Brain (organoid and tissue), 16 donors: ENCODE measurements at places on chromosomes 2 and 18.

DNA sequence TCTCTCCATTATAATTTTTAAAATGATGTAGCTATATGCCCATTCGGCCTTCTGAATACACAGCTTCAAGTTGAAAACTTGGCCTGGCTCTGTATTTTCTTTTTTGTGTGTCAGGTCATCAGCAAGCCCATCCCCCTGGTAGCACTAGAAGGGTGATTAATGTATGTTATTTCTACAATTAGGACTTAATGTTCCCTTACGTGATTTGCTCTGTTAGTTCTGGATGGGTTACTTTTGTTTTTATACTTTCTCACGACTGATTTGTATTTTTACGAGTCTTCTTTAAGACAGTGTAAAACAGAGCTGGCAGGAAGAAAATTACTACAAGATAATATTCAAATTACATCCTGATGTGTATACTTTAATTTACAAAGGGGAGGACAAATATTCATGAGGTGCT is 88.4 kb upstream of the RGPD4 start:
- DNase-seq, result no peak

DNA sequence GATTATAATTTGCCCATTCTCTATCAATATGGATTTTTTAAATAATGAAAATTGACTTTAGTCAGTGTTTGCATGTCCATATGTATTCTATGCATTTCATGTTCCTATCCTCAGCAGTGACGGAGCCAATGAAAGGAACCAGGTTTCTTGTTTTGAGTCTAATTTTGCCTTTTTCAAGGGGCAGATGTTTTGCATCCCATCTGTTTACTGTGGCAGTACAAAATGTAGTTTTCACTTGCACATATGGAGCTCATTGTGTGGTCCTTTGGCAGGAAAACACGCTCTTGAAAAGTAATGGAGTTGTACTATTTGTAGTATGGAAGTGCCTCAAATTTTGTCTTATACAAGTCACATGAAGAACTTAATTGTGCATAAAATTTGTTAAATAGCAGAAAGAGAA is 127.8 kb downstream of the AGPS start:
- peak; percentile 22 for DNase-seq

GRCh38 chr2:189633392-189633811 is 27.9 kb upstream of the ASNSD1 start:
- DNase-seq, result no peak

DNA sequence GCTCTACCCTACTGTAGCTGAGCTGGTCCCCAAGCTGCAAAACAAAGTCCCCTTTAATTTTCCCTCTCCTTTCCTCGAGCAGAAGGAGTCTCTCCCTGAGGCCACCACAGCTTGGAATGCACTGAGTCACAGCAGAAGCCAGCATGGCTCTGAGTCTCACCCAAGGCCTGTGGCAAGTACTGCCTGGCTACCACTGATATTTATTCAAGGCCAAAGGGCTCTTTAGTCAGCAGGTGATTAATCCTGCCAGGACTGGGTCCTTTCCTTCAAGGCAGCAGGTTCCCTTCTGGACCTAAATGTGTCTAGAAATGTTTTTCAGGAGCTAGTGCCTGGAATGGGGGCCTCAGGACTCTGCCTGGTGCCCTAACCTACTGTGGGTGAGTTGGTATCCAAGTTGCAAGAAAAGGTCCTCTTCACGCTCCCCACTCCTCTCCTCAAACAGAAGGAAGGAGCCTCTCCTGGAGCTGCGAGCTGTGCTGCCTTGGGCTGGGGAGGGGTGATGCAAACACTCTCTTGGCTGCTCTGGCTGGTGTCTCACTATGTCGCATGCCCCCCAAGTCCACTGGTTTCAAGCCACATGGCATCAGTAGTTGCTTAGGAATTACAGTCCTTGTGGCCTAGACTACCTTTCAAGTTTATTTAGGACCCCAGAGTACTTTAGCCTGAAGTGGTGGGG is 53.4 kb downstream of the CD28 start:
- no peak for DNase-seq

DNA sequence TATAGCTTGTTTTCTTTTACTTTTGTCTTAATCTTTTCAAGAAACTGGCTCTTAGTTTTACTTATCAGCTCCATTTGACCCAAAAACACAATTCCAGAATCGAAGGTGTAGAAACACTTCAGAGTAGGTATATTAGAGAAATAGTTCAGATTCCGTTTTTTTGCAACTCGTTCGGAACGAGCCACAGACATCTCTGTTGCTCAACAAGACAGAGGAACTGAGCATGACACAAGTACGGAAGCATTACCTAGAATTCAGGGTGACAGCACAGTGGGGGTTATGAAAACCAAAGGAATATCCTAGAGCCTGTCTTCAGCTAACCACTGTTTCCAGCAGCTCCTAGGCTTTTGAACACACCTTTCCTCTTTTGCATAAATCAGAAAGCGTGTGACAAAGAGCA is 5.0 kb downstream of the HRH4 start:
- DNase-seq, result no peak

DNA sequence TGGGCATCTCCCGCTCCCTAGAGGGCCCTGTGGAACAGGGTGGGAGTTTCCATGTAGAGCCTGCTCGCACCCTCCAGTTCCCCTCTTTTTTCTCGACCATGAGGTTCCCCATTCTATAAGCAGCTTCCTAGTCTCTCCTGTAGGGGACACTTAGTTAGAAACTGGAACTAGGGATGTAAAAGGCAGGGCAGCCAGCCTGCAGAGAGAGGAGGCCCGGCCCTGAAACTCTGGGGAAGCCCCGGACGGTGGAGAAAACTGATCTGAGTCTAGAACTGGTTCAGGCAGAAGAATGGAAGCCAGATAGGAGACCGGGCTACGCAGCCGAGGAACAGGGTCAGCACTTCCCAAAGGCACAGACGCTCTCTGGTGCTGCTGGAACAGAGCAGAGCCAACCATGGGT is 51.6 kb upstream of the ATG16L1 start:
- no peak for DNase-seq

DNA sequence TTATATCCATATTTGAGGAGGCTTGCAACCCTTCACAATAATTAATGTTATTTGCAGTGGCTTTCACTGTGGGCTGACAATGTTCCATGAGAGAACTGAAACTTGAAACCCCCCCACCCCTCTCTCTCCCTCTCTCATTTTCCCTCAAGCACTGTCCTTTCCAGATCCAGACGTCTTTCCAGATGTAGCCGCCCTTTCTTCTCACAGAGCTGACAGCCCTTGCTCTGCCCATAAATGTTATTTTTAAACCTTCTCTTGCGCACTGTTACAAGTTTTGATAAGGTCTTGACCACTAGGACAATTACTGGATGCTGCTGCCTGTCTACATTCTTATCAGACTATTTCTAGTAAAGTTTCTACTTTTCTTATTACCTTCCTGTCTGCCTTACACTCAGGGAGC is 91.4 kb upstream of the LINC00305 start:
- no peak for DNase-seq

DNA sequence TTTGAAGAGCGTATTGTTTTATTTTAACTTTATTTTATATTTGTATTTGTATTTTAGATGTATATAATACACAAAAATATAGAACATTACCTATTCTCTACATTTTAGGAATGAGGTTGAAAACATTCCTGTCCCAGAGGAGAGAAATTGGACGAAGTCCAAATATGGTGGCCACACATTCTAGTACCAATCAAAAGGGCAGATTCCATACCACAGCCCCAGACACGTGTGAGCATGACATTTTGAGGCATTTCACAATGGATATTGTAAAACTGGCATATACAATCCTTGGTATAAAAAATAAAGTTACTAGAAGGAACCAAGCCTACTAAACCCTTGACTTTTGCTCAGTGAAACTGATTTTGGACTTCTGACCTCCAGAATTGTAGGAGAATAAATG is 50.6 kb downstream of the C2orf76 start:
- DNase-seq, result no peak

GRCh38 chr2:201777043-201777442 is 3.7 kb downstream of the ALS2 start:
- no peak for DNase-seq

GRCh38 chr2:19643117-19643518 is 258.7 kb downstream of the TTC32 start:
- no peak for DNase-seq

- no peak for DNase-seq
Measured at GRCh38 chr2:170925923-170926322, 3.1 kb upstream of the GORASP2 start.

DNA sequence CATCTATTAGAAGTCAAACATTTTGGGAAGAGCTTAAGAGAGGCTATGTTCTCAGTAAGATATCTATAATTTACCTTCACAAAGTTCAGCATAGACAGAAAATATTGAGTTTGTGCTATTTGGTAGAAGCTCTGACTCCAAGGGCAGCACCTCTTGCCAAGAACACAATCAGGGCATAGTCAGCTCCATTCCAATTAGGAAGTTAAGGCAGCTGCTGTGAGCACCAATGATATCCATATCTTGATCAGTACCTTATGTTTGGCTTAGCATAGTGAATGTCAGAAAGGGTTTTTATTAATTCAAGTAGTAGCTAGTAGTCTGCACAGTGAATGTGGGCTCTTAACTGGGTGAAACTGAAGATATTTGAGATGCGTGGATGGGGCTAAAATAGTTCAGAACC is 86.4 kb upstream of the SPRED2 start:
- no peak for DNase-seq

GRCh38 chr2:160826496-160826895 is 332.9 kb upstream of the RBMS1 start:
- DNase-seq, result no peak

- peak; percentile 91 for DNase-seq
Measured at GRCh38 chr18:62751341-62751821, 36.0 kb downstream of the PHLPP1 start.

GRCh38 chr2:148817210-148817708 is 57.8 kb upstream of the KIF5C start:
- peak; percentile 86 for DNase-seq

DNA sequence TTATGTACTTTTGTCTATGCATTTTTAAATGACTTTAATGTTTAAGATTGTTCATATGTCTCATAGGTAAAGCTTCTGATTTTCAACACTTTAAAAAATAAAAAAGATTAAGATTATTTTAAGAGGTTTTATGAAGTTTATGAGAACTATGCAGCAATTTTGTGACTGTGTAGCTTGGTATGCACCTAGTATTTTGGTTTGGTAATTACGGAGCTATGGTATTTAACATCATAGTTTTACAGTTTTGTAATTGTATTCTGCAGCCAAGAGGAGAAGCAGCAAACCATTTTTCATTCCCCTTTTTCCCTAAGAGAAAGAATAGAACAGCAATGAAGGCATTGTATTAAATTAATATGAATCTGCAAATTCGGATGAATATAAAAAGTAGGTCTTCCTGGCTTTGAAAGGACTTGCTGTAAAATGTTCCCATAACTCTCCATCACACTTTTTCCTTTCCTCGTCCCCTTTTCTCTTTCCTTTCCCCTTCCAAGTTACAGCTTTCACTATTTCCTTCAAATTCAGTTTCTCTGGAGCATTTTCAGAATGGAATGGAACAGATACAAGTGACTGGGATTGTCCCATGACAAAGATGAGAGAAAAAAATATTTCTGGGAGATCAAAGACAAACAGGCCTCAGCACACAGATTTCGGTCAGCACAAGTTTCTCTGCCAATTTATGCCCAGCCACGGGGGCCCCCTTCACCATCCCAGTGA is 26.1 kb upstream of the PIEZO2 start:
- DNase-seq, result no peak

DNA sequence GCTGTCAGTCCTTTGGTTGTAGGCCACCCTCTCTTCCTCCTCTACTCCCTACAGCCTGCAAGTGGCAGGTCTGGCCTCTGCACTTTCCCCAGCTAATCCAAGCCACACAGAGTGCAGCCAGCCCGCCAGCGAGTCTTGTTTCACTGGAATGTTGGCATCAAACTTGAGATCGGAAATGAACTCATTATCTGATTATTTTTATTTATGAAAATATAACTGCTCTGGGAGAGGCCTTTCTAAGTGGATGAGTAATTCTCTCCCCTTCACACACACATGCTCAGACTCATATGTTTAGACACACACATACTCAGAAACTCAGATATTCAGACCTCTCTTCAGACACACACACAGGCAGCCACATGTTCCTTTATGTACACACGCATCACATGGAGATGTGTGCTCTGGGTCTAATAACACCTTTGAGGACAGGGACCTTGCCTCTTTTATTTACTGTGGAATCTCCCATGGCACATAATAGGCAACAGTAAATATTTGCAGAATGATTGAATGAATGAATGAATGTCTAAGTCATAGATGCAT is 151.3 kb downstream of the ZFP36L2 start:
- no peak for DNase-seq

GRCh38 chr2:43238176-43238575 is 11.8 kb upstream of the ZFP36L2 start:
- DNase-seq, result no peak

- DNase-seq, result peak; percentile 6
Measured at GRCh38 chr2:176851889-176852483, 360.6 kb upstream of the HNRNPA3 start.

DNA sequence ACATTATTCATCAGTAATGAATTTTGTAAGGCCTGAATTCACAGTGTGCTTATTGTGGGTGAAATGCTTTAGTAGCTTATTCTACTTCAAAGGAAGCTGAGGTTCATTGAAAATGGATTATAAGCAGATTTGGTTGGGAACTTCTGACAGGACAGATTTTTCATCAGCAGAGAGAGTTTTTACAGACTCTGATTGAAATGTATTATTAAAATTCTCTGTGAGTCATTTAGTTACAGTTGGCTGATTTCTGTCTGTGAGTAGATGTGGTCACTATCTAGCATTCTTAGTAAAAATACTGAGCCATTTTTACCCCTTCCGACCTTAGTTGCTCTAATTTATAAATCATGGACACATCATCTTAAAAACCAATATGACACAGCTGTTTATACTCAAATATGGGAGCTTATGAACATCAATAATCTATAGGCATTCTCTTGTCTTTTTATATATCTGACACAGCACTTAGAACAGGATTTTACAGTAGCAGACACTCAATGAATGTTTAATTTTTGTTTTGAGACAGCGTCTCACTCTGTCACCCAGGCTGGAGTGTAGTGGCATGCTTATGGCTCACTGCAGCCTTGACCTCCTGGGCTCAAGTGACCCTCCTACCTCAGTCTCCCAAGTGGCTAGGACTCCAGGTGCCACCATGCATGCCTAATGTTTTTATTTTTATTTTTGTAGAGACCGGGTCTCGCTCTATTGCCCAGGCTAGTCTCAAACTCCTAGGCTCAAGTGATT is 239.6 kb downstream of the BABAM2 start:
- DNase-seq, result no peak

- no peak for DNase-seq
Measured at GRCh38 chr2:215836881-215837280, 176.5 kb downstream of the MREG start.

DNA sequence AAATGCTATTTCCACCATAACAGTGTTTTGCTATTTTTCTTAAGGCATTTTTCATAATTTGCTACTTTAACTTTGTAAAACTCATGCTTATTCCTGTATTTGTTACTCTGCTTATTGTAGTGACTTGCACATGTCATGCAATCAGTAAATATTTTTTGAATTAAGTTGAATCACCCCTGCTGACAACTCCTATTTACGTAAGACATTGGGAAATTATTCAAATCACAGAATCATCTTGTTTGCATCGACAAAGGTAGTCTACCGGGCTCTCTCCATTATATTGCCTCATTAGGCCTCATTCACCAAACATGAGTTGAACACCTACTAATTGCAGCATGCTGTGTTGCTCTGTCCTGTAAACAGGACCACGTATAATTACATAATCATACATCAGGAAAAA is 478.5 kb upstream of the ZEB2 start:
- no peak for DNase-seq
